ENCODE measurements at places on chromosomes 16 and 17. TPM values are rescaled to one million over a fixed set of nuclear protein-coding genes. Genes with fewer than 3 reads are reported as not detected.

The PDK2 gene
- total RNA-seq: 19.2 TPM

The CRHR1 gene
- not detected for total RNA-seq

GRCh38 chr17:43453331-43453812, 30.4 kb upstream of the DHX8 start:
- no peak for DNase-seq

DNA sequence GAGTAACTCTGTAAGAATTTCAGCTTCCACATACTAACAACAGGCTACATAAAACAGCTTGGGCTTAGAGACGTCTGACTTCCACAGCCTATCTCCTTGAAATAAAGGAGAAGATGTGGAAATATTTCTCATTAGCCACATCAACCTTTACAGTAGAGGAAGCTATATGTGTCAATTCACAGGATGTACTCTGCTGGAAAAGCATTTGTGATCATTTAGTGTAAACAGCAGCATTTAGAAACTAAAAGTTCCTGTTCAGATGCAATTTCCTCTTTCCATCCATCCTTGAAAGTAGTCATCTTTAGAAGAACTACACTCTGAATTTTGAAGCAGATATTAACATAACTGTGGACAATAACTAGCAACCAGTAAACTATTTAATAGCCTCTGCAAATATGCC, 46.2 kb downstream of the XPO6 start:
- no peak for DNase-seq

DNA sequence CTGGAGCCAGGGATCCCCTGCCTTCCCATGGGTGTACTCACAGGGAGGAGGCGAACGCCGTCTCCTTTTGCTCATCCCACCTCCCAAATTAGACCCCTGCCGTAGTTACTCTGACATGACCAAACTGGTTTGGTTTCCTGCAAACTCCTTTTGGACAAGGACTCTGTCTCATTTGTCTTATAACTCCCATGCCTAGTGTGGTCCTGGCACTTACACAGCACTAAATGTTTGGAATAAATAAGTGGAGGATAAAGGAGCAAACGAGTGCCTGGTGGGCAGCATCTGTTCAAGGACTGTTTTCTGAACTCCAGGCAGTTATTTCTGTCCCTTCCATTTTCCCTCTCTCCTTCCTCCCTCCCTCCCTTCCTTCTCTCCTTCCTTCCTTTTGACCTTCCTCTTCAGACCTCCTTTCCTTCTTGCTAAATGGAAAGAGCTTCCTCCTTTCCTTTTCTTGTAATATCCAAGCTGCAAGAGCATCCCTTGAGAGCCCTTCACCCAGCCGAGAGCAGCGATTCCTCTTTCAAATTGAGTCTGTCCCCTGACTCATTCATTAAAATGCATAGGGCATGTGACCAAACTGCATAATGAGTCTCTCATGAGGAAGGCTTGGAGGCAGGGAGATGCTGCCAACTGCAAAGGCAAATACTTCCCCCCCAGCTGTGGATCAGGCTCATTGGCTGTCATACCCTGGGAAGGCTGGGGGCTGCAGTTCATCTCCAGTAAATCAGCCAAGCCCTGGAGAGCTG, 36.8 kb downstream of the CHD9 start:
- DNase-seq: peak; percentile 94

- DNase-seq: no peak
Measured at GRCh38 chr16:86864586-86864985, 286.2 kb downstream of the FOXL1 start.

- DNase-seq: peak; percentile 10
Measured at GRCh38 chr17:29012535-29012934, 6.7 kb upstream of the SEZ6 start.

DNA sequence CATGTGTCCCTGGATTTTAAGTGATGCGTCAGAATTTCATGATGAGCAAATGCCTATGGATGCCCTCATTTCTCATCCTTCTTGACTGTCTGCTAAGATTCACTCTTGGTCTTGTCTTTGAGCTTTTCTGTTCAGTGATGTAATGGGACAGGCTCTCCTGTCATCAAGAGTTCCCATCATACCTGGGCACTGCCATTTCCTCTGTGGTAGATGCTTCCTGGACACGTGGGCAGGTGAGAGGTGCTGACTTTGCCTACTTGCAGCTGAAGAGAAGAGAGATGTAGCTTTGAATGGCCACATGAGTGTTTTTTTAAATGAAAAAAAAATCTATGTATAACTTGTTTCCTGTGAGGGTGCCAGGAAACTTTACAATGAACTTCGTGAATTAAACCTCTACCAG, 557.7 kb downstream of the MAF start:
- DNase-seq: no peak

GRCh38 chr17:82863383-82863940, 23.6 kb upstream of the ZNF750 start:
- no peak for DNase-seq

DNA sequence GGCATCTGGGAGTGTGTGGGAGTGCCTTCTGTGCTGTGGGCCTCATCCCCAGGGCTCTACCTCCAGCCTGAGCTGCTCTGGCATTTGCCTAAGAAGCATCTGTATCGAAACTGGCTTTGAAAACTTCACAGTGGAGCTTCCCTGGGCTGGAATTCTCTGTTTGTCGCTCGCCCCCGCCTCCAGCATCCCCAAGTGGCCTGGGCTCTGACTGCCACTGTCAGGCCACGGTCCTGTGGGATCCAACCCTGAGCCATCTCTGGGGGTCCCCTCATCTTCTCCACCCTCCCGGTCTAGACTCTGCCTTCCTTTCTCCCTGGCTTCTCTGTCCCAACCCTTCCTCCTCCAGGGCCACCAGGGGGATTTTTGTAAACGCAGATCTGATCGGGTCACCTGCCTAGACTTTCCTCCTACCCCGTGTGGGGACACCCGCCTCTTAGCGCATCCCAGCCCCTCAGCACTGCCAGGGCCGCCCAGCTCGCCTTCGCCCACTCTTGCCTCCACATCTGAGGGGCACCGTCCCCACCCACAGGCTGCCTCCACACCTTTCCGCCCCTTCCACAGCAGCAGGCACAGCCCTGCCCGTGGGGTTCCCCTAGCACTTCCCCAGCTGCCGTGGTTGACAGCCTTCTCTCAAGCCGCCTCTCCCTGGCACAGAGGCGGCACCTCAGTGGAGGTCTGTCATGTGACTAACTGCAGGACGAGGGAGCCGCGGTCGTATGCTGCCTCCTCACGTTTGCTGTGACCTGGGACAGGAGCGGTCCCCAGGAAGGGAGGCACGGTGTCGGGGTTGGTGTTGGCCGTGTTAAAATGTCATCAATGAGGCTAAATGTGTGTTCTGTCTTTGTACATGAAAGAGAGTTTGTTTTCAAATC, 12.0 kb downstream of the TBC1D24 start:
- DNase-seq: peak; percentile 34

GRCh38 chr17:49914664-49915063, 54.3 kb upstream of the DLX4 start:
- DNase-seq: no peak

DNA sequence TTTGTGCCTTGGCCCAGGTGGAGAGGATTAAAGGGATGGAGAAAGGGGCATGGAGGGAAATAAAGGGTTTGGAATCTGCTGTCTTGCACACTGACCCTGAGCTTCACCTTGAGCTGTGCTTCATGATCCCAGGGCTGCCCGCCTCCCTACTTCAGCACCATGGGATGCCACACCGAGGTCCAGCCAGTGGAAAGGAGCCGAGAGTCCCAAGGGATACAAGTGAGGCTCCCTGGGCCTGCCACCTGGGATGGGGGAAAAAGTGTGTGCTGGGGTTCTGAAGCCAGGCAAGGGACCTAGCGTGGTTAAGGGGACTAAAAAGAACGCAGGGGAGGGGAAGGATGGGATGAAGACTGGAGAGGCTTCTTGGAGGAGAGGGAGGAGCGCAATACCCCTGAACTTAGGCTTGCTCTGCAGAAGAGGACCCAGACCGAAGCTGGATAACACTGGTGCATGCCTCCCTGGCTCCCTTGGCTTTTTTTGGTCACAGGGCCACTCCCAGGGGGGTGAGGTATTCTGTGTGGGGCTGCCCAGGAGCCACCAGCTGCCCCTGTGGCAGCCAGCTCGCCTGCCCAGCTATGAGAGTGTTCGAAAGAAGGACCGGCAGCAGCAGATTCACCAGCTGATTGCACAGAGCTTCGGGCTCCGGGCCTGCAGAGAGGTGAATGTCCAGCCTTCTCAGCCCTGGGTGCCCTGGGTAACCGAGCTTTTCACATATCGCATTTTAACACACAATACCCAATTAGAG, 7.2 kb downstream of the MRPL27 start:
- DNase-seq: no peak

The NPIPA3 gene
- total RNA-seq: 0.48 TPM

DNA sequence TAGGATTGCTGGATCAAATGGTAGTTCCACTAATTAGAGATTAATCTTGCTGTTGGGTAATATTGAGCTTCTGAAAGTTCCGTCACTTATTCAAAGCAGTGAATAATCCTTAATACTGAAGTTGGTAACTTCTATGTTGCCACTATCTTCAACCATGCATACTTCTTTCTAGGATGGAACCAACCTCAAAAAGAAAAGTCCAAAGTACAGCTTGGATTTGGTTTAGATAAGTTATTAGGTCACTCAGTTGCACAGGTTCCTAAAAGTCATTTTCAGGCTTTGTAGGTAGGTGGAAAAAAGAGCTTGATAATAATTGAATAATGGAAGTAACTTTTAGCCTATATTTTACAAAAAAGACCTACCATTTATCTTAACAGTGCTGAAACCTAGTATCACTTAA, 78.7 kb downstream of the MAP2K4 start:
- no peak for DNase-seq

The EMP2 gene
- 35.8 TPM for total RNA-seq

- DNase-seq: no peak
Measured at GRCh38 chr17:28948342-28948741, 3.0 kb downstream of the PHF12 start.

The CHP2 gene
- not detected for total RNA-seq

GRCh38 chr16:55017321-55017720, 86.7 kb downstream of the IRX5 start:
- peak; percentile 25 for DNase-seq

DNA sequence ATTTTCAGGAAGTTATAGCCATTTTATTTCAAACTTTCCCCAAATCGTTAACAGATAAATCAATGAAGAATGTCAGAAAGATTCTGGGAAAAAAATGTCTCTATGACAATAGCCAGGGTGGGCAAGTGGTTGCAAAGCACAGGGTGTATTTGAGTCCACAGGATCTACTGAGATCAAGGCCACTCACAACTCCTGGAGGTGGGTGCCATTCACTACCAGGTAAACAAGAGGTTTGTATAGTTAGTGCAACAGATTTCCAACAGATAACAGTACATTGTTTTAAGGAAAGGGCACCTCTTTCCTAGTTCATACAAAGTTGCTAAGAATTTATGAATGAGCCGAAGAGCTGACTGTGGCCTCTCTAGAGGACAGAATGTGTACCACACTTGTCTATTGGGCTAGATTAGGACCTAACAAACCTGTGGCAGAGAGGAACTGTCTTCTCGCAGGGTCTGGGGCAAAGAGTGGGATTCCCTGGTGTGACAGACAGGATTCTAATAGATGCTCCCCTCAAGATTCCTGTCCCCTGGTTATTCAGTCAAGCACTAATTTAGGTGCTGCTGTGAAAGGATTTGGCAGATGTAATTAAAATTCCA, 52.0 kb upstream of the ZNF629 start:
- no peak for DNase-seq

DNA sequence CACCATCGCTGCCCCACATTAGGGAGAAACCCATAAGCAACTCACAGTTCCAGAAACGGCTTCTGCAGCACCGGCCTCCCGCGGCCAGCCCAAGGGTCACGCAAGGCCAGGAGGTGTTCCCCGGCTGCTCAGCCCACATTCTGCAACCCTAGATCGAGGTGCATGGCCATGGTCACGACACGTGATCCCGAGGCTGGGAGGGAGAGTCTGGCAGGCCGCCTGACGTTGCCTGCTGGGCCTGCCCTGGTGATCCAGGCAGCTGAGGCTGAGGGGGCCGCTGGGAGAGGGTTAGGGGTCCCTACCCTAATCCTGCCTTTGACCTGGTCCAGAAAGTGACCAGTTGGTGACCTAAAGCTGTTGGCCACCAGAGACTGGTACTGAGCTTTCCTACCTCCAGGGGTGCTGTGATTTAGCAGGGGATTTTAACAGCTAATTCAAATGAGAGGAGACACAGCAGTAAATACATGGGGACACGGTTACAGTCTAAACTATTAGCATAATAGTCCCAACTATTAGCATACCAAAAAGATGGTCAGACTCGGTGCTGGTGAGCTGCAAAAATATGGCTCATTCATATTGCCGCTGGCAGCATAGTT, 97.4 kb upstream of the CIBAR2 start:
- DNase-seq: no peak

DNA sequence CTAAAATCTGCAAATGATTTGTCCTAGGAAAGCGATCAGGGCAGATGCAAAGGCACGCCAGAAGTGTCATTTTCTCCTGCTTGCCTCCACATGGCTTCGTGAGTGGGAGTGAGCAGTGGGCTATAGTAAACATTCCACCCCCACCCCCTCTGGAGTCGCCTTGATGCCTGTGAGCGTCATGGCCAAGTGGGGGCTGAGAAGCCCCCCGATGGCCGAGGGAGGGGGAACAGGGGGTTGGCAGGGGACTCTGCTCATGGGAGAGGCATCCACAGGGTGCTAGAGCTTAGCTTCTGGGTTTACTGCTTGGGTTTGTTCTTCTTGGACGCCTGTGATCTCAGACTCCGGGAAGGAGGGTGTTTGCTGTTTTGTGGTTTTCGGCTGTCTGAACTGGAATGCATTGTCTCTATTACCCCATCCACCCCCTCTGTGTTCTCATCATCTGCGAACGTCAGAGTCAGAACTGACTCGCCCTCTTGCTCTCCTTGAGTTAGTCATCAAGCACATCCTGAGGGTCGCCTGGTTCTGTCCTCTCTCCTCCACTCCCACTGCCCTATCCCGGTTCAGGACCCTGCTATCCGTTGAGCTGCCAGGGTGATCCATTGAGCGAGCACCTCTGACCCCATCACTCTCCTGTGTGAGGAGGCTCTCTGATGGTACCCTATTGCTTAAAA, 15.4 kb downstream of the TNS4 start:
- peak; percentile 92 for DNase-seq

- no peak for DNase-seq
Measured at GRCh38 chr16:13390986-13391305, 489.5 kb downstream of the SHISA9 start.

The CDR2L gene
- total RNA-seq: 8.9 TPM

The MEFV gene
- total RNA-seq: 4.3 TPM
